ENCODE measurements at places on chromosomes 2 and 18.
A peak's percentile ranks its signal among the peaks of the same experiment; 100 is the strongest.

- DNase-seq = peak; percentile 66
Measured at GRCh38 chr2:43105586-43106558, 120.5 kb downstream of the ZFP36L2 start.

GRCh38 chr2:152086231-152086630, 12.6 kb downstream of the CACNB4 start:
- no peak for DNase-seq

DNA sequence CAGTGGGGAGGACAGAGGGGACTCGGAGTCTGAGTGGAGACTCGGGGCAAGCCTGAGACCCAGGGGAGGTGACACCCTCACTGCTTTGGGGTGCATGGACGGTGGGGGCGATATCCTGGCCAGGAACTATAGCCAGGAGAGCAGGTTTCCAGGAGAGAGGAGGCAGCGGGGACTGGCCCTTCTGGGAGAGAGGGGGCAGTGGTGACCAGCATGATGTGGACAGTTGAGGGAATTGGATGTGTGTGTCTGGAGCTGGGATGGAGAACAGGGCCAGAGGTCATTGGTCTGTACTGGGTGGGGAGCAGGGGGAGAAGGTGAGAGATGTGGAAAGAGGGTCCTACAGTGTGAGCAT, 63.6 kb downstream of the ACKR3 start:
- DNase-seq = no peak

GRCh38 chr2:74593826-74594772, 39.6 kb downstream of the DOK1 start:
- DNase-seq = no peak

- peak; percentile 36 for DNase-seq
Measured at GRCh38 chr2:190578158-190579057, 43.9 kb upstream of the NEMP2 start.

DNA sequence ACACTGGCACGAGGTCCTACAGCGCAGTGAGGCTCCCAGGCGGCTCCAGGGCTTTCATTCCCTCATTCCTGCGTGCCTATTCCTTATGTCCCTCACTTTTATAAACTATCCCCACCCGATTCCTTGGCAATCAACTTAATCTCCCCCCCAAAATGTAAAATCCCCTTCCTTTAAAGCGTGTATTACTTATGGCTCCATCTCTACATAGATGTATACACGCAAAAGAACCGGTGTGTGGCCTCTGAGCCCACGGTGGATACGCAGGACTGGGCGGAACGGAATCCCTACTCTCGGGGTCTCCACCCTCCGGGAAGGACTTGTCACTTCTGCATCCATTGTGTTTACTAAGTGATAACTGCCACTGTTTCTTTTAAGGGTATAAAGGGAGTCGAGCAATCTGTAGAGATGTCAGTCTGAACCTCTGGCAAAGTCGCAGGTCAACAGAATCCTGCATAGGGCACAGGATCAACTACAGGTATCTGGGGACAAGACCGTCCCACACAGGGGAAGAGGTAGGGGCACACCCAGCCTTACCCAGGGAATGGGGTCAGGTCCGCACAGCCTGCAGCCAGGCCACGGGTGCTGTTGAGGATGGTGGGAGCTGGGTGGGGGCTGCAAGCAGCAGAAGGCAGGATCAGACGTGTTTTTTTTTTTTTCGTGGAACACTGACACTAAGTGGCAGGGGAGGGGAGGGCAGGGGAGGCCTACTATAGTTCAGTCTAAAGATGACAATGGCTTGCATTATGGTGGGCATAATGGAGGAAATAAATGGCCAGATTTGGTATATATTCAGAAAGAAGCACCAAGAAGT, 42.1 kb downstream of the HDLBP start:
- no peak for DNase-seq

- DNase-seq = peak; percentile 5
Measured at GRCh38 chr2:186771395-186771794, 77.5 kb downstream of the FAM171B start.

DNA sequence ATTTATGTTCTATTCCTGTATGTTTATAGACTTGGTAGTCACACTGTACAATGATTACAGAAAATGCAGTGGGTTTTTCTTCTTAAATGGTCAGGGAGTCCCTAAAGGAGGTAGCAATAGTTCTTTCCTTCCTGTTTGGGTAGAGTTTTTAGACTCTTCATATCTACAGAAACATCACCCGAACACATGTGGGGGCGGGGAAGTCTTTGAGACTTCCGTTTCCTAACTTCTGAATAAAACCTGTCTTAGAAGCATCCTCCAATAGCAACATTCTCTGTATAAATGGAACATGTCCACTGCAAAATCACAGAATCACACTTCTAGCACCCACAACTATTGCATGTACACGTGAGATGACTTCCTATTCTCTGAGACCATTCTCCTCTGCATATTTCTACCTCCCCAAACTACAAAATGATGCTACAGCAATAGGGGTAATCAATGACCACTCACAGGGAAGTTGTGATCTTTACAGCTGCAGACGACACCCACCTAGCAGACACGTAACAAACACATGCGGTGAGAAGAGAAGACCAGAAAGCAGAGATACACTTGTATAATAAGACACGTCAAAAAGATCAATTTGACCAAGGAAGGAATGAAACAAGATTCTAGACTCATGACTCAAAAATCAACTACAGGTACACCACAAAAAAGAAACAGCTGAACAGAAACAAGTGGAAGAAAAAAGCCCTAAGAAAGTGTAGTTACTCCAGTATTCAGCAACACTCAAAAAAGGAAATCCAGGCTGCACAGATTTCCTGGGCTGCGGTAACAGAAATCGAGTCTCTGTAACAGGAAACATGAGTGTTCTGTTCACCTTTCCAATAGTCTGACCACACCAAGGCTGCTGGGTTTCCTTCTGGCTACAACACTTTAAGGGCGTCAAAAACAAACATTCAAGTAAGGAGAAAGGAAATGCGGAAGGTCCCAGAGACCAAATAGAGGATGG, 120.4 kb downstream of the ZNF516 start:
- no peak for DNase-seq

DNA sequence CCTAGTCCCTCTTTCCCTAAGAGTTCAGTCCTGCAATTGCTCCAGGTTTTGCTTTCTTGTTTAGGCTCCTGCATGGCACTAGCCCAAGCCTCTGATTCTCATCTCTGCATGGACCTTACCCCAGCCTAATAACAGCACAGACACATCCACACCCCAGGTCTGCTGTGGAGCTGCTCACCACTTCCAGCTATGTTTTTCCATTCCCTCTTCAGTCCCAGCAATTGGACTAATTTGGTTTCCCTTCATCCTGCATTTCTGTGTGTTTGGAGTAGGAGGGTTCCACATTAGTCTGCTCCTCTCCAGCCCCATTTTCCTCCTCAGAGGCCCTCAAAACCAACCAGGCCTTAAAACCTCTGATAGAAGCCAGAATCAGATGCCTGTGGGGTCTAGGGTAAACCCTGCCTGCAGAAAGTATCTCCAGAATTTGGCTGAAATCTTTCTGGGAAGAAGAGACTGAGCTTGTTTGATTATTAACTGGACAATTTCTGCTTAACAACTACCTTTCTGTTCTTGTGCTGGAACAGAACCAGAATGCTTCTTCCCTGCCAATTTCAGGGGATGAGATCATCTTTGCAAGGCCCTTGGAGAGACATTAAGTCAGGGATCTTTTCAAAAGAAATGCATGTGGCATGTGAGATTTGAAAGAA, 95.9 kb downstream of the GFPT1 start:
- peak; percentile 56 for DNase-seq

GRCh38 chr2:238408615-238409340, 17.9 kb upstream of the ASB1 start:
- DNase-seq = no peak

DNA sequence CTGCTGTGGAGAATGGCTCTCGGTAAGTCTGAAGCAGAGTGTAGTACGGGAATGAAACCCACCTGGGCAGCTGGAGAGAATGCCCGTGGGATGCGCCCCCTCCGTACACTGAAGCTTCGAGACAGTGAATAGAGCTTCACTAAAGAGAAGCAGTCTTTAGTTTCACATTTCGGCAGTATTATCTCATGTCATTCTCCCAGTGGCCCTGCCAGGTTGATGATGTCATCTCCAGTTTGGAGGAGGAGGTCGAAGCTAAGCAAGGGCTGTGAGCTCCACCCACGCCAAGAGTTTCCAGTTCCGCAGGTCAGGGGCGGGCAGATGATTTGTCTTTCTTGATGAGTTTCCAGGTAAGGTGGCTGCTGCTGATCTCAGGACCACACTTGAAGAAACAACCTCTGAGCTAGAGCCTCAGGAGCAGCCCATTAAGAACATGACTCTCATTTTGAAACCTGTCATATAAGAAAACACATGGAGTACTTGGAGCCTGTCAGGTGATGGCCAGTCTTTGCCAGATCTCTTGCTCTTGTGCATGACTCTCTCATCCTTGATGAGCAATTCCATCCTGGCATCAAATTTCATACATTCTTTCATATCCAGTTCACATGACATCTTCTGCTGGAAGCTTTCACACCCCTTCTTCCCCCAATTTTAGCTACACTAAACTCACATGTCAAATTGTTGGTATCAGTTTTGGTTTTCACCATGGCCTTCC, 475.0 kb downstream of the RNF144A start:
- DNase-seq = peak; percentile 12

DNA sequence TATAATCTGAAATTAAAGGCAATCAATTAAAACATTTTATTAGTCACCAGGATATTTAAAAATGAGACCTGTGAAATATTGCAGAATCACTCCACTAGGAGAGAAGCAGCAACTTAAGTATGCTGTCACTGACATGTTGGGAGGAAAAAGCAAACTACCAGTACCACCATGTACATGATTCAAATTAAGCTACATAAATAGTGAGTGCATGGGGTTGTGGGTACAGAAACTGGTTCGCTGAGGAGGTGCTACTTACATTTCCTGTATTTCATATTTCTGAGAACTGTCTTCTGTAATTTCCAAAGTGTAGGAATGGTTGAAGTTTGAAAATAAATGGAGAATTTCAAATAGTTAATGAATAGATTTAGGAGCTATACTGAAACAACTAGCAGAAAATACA, 7.9 kb upstream of the NR4A2 start:
- DNase-seq = no peak

- no peak for DNase-seq
Measured at GRCh38 chr2:39289609-39290008, 45.8 kb upstream of the CDKL4 start.

- no peak for DNase-seq
Measured at GRCh38 chr2:88127888-88128653, at the start of gene FABP1. Gene FABP1 (minus strand): TSS chr2:88128062. CDS start chr2:88128017, 45 bp downstream.

DNA sequence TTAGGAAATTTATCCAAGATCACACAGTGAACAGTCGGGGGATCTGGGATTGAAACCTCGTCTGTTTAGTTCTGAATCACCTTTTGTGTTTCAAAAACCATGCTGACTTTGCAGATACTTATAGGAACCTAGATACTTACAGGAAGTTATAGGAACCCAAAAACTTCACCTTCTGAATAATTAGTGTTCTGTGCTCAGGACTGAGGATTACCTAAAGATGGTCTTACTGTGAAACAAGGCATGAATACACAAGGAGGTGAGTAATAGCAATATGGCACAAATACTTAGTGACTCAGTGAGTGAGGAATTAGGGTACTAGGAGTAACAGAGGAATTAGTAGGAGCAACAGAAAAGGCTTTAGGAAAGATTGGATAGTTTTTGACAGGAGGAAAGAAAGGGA, 145.5 kb downstream of the LRATD1 start:
- DNase-seq = no peak
